A549 treated with RU486 at 1 μM for 4 hours (cell line): ENCODE measurements at places on chromosomes 4 and X. TPM values are rescaled to one million over a fixed set of nuclear protein-coding genes. Genes with fewer than 3 reads are reported as not detected.

Gene CT47B1
- total RNA-seq, result not detected in 5 replicates

Gene ODAM
- total RNA-seq, result not detected in 5 replicates

Gene SERPINA7
- total RNA-seq, result not detected in 5 replicates

Gene FGB
- total RNA-seq, result 12.0 to 21.2 TPM (median 13.0 TPM) in 5 replicates
